ENCODE measurements at places on chromosomes 4 and X.

DNA sequence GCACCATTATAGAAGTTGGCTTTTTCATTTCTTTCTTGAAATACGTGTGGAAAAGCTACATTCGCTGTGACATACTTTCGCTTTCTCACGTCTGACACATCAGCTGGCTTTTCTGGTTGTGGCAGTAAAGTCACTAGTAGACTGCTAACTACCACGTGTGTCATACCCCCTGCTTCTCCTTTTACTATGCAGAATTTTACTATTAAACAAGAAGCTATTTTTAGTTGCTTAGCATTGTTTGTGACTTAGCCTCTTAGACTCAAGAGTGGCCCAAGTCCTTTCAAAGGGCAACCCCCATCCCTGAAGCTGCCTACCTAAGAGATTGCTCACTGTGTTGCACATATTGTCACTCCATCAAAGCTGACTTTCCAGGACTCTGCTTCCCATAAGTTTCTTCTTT is 2.1 kb upstream of the IL2 start:
- DNase-seq = peak; percentile 24

- DNase-seq = no peak
Observed at GRCh38 chrX:29530501-29530900, 684.9 kb upstream of the MAGEB2 start.

GRCh38 chr4:53043055-53043454 is 180.9 kb downstream of the RASL11B start:
- no peak for DNase-seq

- DNase-seq = no peak
Observed at GRCh38 chrX:42597481-42597880, 180.5 kb downstream of the PPP1R2C start.

GRCh38 chr4:169662206-169662605 is 41.8 kb downstream of the CLCN3 start:
- no peak for DNase-seq

DNA sequence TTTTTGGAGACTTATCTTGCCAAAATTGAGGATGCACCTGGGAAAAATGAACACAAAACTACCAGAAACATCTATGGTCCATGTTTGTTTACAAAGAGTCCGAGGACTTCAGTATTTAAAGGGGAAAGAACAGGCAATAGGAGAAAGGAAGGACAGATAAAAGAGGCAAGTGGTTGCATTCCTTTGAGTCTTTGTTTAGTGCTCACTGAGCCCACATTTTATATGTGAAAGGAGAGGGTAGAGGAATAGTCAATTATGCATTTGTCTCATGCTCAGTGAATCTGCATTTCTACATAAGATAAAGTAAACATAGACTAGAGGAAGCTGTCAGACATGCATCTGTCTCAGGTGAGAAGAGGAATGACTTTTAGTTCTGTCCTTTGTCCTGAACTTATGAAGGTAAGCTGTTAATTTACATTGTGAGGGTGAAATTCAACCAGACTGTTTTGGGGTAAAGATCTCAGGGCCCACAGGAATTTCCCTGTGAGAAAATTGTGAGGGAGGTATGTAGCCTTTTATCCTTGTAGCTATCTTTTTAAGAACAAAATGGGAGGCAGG is 4.5 kb downstream of the DMP1 start:
- DNase-seq = no peak

GRCh38 chr4:73885574-73886267 is 16.5 kb downstream of the CXCL1 start:
- peak; percentile 72 for DNase-seq

DNA sequence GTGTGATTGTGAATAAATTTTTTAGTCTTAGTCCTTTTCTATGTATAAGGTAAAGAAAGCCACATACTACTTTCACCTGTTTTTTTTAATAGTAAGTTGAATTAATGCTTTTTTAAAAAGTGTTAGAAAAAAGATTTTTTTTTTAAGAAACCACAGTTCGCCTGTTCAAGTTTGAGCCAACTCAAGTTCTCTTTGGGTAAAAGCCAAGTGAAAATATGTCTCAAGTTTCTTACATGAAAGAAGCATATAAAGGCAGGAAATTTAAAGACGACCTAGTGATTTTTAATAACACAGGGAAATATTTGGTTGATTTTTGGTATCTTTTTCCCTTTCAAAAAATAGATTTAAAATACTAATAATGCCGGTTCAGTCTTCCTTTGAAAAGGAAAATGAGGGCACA is 369.9 kb upstream of the NR3C2 start:
- no peak for DNase-seq

DNA sequence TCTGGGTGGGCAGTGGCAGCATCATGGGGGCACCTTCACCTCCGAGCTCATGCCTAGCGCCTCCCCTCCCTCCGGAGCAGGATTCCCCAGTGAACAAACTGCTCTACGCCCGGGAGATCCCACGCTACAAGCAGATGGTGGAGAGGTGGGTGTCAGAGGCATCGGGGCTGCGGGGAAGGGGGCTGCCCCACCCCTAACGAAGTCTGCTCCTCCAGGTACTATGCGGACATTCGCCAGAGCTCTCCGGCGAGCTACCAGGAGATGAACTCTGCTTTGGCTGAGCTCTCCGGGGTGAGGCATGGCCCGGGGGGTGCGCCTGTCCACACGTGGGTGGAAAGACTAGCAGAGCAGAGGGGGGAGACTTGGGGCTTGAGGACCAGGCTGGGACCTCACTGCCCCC is 2.7 kb upstream of the SRPK3 start:
- DNase-seq = no peak

- DNase-seq = no peak
Observed at GRCh38 chr4:70701271-70701670, 12.9 kb downstream of the UTP3 start.

- DNase-seq = no peak
Observed at GRCh38 chr4:10272511-10272910, 155.9 kb upstream of the WDR1 start.

- DNase-seq = no peak
Observed at GRCh38 chrX:124228849-124229248, 103.6 kb upstream of the TEX13D start.

DNA sequence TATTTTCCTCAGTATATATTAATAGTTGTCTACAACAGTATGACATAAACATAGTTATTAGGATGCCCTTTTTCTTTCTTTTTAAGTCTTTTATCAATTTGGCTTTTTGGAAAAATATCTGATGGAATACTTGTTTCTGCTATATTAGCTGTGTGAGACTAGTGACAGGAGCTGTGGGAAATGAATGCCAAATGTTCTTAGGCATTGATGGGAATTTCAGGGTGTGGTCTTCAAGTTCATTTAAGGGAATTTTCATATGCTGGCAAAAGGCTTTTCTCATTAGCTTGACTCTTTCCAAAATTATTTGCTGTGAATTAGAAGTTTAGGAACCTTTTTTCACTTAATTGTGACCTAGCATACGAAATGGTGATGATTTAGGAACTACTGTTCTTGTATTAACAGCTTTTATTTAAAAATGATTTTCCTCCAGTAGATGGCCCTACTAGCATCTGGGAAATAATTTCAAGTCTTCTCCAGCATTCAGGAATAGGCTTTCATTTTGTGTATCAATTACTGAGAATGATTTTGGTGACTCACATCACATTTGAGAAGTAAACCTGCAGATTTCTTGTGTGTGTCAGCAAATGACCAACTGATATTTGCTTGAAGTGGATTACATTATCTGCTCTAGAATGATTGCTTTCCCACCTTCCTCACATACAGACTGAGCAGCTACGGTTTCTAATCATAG is 70.9 kb downstream of the HTT start:
- DNase-seq = no peak

DNA sequence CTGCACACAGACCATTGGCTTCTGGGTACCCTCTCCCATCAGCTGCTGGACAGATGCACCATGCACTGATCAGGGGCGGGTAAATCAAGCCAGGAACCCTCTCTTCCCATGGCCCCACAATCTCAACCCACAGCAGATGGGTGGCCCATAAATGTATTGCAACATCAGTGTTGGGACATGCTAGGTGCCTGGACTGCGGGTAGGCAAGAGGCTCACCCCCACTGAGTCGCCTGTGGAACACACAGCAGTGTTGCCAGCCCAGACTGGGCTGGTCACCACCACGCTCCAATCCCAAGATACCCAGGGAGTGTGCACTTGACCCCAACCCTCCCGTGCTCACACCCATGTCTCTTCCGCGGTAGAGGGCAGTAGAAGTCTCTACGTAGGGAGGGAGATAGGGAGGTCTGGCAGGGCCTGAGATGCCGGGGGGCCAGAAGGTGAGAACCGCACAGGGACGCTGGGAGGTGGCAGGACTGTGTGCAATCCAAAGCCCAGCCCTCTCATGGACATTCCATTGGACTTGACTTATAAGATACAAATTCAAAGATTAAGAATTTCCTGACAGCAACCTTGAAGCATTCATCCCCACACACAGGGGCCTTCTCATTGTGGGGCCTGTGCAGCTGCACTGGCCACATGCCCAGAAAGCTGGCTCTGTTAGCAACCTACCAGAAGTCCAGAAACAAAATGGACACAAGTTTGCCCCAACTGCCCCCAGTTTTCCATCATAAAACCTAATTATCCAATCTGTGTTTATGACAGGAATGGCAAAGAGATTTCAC is 183.7 kb downstream of the NSUN7 start:
- DNase-seq = no peak

DNA sequence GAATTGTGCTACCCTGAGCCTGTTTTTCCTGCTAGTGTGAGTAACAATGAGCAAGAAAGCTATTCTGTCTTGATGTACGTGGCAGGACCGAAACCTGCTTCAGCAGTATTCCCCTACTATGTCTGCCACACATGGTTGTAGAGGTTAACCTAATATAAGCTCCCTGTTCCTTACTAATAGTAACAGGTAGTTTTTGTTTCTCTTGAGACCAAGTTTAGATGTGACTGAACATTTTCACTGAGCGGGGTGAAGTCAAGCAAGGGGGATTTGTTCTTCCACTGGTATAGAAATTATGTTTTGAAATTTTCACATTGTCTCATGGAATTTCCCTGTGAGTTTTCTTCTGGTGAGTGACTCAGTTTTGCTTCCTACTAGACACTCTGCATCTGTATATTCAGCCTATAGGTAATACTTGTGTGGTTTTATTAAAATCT is 37.3 kb downstream of the RRAGB start:
- no peak for DNase-seq

Measured in LoVo (cell line).